Transverse colon (tissue), 4 donors: ENCODE measurements at places on chromosomes 11 and 22. TPM values are rescaled to one million over a fixed set of nuclear protein-coding genes. Genes with fewer than 3 reads are reported as not detected.

Gene KRTAP5-1
- total RNA-seq: not detected

Gene PARVG
- 6.7 TPM for total RNA-seq

Gene TNNI2
- total RNA-seq: 35.9 TPM

Gene CDCA5
- total RNA-seq: 2.5 TPM

Gene NELL1
- total RNA-seq: not detected

Gene MYO7A
- total RNA-seq: 5.1 TPM

Gene UCP3
- 7.6 TPM for total RNA-seq

Gene MAJIN
- total RNA-seq: not detected

Gene SCUBE1
- 2.2 TPM for total RNA-seq

Gene TTC36
- total RNA-seq: 2.2 TPM

Gene APOBEC3B
- 10.9 TPM for total RNA-seq

Gene OR5M8
- not detected for total RNA-seq

Gene TSGA10IP
- total RNA-seq: not detected

Gene PGA5
- total RNA-seq: 15.0 TPM

Gene SHANK3
- total RNA-seq: 10.0 TPM

Gene OR8H2
- total RNA-seq: not detected

Gene UPK2
- not detected for total RNA-seq

Gene ARHGEF17
- 12.0 TPM for total RNA-seq

Gene ALX4
- total RNA-seq: not detected

Gene CRYBB3
- not detected for total RNA-seq

Gene VWA5A
- total RNA-seq: 72.5 TPM

Gene OR51E2
- 1.8 TPM for total RNA-seq

Gene SCGB1D2
- total RNA-seq: not detected

Gene AMPD3
- 2.4 TPM for total RNA-seq
